NCI-H446 treated with DMSO at 0.1 percent for 48 hours (cell line): ENCODE measurements at places on chromosomes 7 and 10.
A peak's percentile ranks its signal among the peaks of the same experiment; 100 is the strongest.

- peak; percentile 11 for DNase-seq
Observed at GRCh38 chr7:3754493-3755341, 453.7 kb downstream of the SDK1 start.

GRCh38 chr10:79180414-79181221 is 111.9 kb downstream of the ZMIZ1 start:
- no peak for DNase-seq

DNA sequence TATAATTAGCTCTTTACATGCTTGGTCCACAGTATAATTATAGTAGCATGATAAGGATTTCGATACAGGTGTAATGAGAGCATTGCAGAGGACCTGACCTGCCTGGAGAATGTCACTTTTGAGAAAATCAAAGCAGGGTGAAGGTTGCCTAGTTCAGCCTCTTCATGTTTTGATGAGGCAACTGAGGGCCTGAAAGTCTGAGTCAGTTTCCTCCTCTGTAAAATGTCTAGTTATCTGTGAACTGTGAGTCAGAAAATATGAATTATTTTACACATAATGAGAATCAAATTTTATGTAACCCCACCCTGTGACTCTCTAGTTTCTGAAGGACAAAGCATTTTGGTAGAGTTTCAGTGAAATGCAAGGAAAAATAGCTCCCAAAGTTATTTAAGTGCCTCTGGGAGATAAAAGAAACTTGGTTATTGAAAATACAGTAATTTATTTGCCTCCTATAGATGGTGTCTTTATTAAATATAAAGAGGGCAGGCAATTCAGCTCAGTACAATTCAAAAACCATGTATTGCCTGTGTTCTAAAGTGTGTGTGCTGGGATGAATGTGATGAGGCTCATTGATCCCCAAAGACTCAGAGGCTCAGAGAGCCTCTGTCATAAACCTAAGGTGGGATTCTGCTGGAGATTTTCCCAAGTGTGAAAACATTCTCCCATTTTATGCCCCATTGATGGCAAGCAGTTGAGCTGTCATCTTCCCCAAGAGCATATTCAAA is 37.3 kb upstream of the SAMD9L start:
- no peak for DNase-seq

- DNase-seq = no peak
Observed at GRCh38 chr7:101200862-101201599, at the start of gene MOGAT3. Gene MOGAT3 (minus strand): TSS chr7:101201036. CDS start chr7:101200854, 182 bp downstream.

DNA sequence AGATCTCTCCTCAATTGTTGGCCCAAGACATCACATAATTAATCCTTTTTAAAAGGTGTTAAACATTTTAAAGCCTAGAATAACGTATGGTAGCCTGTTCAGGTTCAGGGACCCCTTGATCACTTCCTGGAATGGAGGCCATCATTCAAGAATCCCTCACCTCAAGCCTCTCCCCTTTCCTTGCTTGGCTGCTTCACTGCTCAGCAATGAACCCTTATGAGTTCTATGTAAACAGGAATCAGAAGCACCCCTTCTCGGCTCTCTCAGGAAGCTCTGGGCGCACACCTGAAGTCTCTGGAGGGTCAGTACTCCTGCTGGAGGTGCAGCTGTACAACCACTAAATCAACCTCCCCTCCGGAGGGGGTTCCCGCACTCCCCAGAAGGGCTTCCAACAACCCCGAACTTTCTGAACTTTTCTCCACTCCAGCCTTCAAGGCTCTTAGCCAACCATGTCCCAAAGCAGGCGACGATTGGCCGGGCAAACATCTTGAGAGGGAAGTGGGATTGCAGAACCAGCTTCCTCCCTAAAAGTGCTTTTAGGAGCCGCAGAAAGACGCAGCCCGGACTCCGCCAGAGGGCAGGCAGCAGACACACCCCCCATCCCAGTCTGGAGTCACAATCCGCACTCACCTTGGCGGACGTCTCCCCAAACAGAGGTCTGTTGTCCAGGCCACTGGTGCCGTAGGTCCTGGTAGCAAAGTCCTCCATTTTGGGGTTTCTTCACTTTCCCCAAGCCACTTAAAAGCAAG is 562 bp downstream of the TMEM243 start:
- no peak for DNase-seq

DNA sequence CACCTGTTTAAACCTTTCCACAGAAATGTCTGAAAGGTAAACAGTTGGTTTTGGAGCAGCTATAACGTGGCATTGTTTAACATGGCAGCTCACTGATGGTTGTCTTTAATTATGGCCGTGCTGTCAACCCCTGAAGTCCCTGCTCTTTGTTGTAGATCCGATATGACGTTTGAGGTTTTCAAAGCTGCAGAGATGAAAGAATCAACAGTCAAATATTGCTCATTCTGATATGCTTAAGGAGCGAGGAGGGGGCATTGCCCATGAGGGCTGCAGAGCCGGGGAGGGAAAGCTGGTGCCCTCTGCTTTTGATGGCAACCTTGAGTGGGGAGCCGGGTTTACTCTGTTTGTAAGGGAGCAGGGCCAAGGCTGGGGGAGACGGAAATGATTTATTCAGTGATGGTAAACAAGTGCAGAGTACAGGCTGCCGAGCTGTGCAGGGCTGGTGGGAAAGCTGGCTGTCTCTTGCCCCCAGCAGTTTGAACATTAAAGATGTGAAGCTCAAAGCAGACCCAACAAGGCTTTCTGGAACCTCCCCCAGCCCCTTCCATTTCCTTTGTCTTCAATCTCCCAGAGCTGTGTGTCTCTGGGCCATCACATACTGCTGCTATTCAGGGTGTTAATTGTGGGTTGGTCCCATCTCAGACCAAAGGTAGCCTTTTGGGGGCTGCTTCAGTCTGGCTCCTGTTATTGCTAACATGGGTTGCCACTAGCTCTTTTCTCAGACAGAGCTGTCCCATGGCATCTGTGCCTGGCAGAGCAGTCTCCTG is 345.5 kb downstream of the LRMDA start:
- no peak for DNase-seq

GRCh38 chr7:32447218-32447617 is 43.0 kb downstream of the LSM5 start:
- no peak for DNase-seq

- DNase-seq = no peak
Observed at GRCh38 chr7:138755331-138755747, 42.5 kb upstream of the TMEM213 start.

DNA sequence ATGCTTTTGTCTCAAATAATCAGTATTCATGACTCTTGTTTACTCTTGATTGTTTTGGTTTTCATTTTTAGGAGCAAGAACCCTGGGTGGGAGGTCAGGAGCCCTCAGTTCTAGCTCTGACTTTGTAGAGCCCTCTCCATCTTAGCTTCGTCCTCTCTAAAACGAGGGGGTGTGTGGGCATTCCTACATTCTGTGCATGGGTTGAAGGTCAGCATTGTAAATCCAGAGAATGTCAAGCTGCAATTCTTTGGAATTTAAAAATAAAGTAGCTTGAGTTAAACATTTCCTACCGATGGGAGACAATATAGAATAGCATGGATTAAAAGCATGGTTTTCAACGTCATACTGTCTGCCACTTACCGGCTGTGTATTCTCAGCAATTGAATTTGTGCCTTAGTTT is 128.3 kb downstream of the PRPF18 start:
- DNase-seq = no peak

GRCh38 chr10:4024516-4025245 is 239.7 kb upstream of the KLF6 start:
- DNase-seq = no peak

GRCh38 chr7:99894738-99895137 is 17.9 kb upstream of the OR2AE1 start:
- DNase-seq = no peak

DNA sequence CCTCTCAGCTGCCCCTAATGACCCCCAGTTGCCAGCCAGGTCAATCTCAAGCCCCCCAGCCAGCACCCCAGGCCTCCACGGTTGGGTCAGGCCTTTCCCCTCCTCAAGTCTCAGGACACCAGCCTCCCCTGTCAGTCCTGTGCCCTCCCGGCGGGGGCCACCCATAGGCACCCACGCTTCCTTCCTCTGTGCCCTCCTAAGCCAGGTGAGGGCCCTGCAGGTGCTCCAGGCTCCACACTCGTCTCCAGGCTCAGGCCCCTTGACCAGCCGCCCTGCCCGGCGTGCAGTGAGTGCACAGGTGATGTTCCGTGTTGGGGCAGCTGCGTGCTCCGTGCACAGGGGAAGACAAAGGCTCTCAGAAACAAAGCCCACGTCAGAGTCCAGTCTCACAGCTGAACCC is 26.8 kb upstream of the ADGRA1 start:
- DNase-seq = no peak

DNA sequence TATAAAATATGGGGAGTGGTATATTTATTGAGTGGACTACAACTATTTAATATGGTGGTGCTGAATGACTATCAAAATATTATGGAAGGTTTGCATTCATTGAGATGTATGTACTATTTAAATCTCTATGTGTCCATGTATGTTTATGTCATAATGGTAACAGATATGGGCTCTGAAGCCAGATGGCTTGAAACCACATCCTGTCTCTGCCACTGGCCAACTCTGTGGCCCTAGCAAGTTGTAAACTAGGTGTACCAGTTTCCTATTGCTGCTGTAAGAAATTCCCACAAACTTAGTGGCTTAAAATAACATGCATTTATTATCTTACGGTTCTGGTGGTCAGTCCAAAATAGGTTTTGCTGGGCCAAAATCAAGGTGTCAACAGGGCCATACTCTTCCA is 198.1 kb upstream of the NFE2L3 start:
- no peak for DNase-seq

DNA sequence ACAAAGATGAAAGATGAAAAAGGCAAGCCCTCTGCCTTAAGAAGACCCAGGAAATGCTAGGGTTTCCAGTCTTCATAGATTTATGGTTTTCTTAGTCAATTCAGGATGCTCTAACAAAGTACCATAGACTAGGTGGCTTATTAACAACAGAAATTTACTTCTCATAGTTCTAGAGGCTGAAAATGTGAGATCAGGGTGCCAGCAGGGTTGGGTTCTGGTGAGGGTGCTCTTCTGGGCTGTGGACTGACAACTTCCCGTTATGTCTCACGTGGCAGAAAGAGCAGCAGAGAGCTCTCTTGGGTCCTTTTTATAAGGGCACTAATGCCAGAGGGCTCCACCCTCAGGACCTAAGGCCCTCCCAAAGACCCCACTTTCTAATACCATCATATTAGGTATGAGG is 23.7 kb downstream of the ELMO1 start:
- no peak for DNase-seq

- no peak for DNase-seq
Observed at GRCh38 chr10:74103560-74104258, 46.9 kb downstream of the AP3M1 start.

DNA sequence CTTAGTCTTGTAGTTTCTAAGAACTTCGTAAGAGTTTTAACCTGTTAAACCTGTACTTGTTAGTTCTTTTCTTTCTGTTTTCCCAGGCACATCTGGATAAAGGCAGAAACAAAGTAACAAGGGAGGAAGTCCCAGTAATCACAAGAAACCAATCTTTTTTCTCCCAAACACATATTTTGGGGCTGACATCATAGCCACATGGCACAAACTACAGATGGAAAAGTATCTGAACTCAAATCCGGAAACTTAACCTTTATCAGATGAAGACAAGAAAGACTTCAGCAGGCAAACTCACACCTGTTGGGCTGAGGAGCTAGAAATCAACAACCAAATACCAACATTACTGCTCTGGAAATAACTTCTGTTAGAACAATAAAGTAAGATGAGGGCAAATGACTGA is 67.1 kb downstream of the CUBN start:
- no peak for DNase-seq

DNA sequence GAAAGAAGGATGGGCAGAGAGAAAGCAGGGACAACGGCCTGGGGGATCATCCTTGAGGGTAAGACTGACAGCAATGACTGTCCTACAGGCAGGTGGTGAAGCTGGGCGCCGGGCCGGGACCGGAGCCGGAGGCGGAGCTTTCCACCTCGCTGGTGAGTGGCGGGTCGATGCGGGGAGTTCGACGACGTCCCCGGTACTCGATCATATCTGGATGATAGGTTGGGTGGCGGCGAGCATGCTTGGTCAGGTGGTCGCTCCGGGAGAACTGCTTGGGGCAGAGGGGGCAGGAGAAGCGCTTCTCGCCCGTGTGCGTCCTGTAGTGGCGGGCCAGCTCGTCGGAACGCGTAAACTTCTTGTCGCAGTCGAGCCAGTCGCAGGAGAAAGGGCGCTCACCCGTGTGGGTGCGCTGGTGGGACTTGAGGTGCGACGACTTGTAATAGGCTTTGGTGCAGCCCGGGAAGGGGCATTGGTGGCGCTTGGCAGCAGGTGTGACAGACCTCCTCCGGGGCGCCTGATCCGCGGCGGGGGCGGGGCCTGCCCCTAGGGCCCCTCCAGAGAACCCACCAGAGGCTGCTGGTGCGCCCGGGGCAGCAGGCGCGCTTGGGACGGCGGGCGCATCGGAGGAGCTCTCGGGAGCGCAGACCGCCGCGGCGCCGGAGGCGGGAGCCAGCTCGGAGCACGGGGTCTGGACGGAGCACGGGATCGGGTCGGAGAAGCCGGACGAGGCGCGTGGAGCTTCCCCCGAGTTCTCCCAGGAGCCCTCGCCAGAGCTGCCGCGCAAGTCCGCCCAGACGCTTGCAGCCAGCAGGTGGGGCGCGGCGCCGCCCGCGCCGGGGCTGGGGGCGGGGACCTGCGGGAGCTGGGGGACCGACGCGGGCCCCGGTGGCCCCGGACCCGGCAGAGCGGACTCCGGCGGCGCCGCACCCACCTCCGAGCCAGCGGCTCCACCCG is 752 bp downstream of the KLF14 start:
- no peak for DNase-seq

DNA sequence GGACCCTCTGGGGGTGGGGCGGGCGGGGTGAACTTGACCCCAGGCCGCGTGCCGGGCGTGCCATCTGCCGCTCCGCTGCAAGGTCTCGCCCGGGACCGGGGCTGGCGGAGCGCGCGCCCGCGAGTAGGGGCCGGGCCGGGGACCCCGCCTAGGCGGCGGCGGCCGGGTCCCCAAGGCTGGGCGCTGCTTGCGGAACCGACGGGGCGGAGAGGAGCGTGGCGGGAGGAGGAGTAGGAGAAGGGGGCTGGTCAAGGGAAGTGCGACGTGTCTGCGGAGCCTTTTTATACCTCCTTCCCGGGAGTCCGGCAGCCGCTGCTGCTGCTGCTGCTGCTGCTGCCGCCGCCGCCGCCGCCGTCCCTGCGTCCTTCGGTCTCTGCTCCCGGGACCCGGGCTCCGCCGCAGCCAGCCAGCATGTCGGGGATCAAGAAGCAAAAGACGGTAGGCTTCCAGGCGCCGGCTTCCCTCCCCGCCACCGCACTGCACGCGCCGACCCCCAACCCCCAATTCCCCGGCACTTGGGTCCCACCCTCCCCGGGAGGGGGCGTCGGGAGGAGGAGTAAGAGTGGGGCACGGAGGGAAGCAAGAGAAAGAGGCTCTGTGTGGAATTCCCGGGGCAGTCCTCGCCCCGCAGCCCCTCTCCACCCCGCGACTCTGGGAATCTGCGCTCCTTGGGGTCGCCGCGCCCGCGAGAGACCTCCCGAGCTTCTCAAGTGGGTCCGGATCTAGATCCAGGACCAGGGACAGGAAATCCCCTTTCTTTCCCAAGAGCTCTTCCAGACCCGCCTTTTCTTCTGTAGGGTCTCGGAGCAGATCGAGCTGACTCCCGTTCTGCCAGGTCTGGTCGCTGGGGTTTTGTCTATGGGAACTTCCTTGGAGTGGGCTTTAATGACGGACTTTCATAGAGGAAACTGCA is at the start of gene PAPSS2:
Gene PAPSS2 (plus strand): TSS at position 308 of the 913 bp plus-strand sequence. CDS start 104 bp downstream, at position 412.
- DNase-seq = no peak

- DNase-seq = no peak
Observed at GRCh38 chr10:88788924-88789323, 13.6 kb upstream of the LIPM start.

GRCh38 chr10:128307820-128308219 is 181.6 kb upstream of the MKI67 start:
- no peak for DNase-seq

- no peak for DNase-seq
Observed at GRCh38 chr7:52727632-52728031, 307.8 kb upstream of the POM121L12 start.

GRCh38 chr7:133940368-133940767 is 186.8 kb upstream of the LRGUK start:
- DNase-seq = no peak
